Urothelium cell line (cell line): ENCODE measurements at places on chromosomes 7 and 10.
A peak's percentile ranks its signal among the peaks of the same experiment; 100 is the strongest.

DNA sequence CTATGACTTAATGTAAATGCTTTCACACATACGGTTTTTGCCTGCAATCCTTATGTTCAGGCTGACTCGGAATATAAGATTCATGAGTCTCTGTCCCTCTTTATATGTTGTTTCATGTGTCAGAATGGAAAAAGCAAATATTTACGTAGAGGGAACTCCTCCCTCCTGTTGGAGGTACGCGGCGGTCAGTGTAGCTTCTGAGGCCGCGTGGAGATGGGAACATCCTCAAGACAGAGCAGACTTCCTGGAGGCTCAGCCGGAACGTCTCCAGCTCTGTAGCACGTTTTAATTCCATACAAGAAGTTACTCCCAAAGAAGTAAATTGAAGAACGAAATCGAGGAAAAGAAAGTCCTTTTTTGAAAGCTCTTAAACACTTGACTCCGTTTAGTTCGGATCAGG lies 248.3 kb downstream of the EBF3 start:
- DNase-seq, result no peak

DNA sequence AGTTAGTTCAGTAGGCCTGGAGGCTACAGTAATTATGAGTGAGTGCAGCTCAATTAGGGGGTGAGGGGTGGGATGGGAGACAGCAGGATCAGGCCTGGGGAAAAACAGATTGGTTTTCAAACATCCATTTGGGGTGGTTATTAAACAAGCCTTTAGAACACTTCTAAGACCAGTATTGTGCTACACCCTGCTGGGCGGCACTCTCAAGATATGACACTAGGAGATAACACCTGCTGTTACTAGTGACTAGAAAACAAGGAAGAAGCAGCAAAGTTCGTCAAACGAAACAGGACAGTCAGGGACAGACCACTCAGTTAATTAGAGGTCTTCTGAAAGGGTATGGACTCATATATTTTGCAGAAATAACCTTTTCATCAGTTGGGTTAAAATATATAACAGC lies 353.6 kb downstream of the PTEN start:
- DNase-seq, result no peak

- DNase-seq, result peak; percentile 22
Measured at GRCh38 chr10:61592581-61592980, 70.1 kb upstream of the CABCOCO1 start.

GRCh38 chr10:103555712-103556111 lies 62.2 kb downstream of the NEURL1 start:
- no peak for DNase-seq

DNA sequence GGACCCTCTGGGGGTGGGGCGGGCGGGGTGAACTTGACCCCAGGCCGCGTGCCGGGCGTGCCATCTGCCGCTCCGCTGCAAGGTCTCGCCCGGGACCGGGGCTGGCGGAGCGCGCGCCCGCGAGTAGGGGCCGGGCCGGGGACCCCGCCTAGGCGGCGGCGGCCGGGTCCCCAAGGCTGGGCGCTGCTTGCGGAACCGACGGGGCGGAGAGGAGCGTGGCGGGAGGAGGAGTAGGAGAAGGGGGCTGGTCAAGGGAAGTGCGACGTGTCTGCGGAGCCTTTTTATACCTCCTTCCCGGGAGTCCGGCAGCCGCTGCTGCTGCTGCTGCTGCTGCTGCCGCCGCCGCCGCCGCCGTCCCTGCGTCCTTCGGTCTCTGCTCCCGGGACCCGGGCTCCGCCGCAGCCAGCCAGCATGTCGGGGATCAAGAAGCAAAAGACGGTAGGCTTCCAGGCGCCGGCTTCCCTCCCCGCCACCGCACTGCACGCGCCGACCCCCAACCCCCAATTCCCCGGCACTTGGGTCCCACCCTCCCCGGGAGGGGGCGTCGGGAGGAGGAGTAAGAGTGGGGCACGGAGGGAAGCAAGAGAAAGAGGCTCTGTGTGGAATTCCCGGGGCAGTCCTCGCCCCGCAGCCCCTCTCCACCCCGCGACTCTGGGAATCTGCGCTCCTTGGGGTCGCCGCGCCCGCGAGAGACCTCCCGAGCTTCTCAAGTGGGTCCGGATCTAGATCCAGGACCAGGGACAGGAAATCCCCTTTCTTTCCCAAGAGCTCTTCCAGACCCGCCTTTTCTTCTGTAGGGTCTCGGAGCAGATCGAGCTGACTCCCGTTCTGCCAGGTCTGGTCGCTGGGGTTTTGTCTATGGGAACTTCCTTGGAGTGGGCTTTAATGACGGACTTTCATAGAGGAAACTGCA lies at the start of gene PAPSS2:
PAPSS2 (plus strand) TSS at position 308 of the 913 bp plus-strand sequence; CDS start at position 412, 104 bp downstream.
- DNase-seq, result peak; percentile 58

DNA sequence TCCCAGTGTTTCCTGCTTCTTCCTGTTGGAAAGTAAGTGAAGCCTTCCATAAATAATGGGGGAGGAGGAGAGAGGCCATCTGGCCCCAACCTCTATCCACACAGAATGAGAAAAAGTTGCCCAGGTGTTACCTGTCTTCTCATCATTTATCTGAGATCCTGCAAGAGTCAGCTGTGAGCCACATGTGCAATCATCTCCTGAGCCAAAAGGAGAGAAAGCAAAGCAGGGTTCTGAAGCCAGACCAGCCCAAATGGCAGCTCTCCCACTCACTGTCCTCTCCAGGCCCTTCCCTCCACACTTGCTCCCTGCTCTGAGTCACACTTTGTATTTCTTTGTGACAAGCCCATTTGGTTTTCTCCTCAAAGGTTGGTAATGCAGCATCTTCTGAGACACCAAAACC lies 65.9 kb downstream of the FAM204A start:
- DNase-seq, result no peak

DNA sequence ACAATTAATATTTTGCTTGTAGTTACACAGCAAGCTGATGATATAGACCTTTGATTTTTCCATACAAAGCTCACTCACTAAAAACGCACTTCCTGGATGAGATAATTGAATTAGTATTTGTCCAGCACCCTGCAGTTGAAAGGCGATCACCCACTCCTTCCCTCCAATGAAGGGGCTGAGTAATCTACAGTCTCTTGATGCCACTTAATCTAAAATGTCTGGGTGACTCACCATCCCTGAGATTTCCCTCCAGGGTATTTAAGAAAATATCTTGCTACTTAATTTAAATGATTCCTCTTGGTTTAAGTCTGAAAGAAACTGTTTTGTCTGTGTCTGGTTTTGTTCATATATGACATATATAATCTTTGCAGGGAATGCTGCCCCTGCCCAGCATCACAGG lies 515.3 kb downstream of the GRID1 start:
- DNase-seq, result peak; percentile 37

DNA sequence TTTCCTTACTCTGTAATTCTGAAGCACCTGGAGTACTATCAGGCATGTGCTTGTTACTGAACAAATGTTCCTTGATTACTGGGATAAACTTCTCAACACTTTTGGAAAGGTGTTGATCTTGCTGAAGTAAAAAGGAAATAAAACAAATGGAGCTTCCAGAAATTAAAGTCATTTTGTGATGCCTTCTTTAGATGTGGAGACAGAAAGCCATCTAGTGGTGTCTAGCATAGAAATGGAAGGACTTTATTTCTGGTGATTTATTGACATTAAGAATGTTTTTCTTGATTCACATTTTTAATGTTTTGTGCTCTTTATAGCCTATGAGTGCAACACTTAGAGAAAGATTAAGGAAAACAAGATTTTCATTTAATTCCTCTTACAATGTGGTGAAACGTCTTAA lies 1.4 kb downstream of the SFR1 start:
- no peak for DNase-seq

DNA sequence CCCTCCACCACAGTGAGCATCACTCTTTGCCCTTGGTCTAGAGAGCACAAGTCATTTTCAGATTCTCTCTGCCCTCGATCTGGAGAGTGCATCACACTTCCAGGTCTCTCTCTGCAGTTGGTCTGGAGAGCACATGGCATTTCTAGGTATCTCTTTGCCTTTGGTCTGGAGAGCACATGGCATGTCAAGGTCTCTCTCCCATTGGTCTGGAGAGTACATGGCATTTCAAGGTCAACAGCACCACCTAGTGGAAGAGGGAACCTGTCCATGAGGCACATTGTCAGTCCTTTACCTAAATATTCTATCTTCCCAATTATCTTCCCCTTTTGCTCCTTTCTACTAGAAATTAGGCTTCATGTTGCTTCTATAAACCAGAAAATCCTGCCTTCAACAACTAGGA lies 1139.4 kb downstream of the XPNPEP1 start:
- DNase-seq, result peak; percentile 33

DNA sequence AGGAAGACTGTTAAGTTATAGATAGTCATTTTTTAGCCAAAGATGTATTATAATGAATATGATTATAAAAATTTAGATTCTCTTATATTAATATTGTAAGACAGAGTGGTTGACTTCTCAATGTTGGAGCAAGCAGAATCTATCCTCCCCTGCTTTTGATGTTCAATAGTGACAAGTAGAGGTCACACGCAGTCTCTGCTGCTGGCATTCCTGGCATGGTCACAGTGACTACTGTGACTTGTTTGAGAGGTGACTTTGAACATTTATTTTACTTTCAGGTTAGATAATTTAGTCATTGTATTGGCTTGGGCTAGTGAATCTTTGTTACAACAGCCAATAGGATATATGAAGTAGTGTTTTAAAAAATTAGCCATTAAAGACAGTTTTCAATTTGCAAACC lies 13.7 kb upstream of the CD36 start:
- no peak for DNase-seq

GRCh38 chr10:75542906-75543305 lies 111.5 kb downstream of the LRMDA start:
- no peak for DNase-seq

GRCh38 chr10:86282664-86283465 lies 83.7 kb downstream of the GRID1 start:
- DNase-seq, result no peak

DNA sequence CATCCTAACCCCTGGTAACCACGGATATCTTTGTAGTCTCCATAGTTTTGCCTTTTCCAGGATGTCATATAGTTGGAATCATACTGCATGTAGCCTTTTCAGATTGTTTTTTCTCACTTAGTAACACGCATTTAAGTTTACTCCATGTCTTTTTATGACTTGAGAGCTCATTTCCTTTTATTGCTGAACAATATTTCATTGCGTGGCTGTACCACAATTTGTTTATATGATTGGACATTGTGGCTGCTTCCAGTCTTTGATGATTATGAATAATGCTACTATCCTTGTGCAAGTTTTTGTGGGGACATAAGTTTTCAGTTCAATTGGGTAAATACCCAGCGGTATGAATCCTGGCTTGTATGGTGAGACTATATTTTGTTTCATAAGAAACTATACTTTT lies 60.8 kb downstream of the AOAH start:
- DNase-seq, result no peak

DNA sequence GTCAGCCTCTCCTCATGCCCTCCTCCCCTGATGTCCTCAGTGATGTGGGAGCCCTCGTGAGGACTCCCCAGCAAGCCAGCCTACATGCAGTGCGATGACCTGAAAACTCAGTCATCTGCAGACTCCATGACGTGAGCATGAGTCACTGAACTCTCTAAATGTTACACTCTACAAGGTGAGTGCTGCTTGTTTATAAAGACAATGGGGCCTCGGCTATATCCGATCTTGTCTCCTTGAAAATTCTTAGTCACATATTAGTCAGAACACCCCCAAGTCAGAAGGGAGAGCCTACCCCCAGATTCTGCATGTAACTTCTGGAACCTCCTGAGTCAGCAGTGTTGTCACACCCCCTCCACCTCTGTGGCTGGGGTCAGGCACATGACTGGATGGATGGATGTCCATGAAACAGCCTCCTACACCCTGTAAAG lies 673.8 kb downstream of the INHBA start:
- DNase-seq, result peak; percentile 82

DNA sequence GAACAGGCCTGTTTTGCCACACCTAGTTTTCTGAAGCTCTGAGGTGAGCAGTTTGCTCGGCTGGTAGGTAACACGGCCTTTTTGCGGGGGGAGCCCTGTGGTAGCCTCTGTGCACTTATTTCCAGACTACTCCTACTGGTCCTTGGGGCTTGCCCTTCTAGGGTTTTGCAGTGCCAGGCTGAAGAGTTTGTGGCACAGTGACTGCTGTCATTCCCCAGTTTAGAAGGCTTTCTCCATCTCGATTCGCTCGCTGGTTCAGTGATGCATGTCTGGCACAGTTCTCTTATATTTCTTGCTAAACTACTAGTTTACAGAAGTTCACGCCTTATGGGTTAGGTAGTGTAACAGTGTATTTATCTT lies 711 bp downstream of the KIF20B start:
- DNase-seq, result peak; percentile 7

DNA sequence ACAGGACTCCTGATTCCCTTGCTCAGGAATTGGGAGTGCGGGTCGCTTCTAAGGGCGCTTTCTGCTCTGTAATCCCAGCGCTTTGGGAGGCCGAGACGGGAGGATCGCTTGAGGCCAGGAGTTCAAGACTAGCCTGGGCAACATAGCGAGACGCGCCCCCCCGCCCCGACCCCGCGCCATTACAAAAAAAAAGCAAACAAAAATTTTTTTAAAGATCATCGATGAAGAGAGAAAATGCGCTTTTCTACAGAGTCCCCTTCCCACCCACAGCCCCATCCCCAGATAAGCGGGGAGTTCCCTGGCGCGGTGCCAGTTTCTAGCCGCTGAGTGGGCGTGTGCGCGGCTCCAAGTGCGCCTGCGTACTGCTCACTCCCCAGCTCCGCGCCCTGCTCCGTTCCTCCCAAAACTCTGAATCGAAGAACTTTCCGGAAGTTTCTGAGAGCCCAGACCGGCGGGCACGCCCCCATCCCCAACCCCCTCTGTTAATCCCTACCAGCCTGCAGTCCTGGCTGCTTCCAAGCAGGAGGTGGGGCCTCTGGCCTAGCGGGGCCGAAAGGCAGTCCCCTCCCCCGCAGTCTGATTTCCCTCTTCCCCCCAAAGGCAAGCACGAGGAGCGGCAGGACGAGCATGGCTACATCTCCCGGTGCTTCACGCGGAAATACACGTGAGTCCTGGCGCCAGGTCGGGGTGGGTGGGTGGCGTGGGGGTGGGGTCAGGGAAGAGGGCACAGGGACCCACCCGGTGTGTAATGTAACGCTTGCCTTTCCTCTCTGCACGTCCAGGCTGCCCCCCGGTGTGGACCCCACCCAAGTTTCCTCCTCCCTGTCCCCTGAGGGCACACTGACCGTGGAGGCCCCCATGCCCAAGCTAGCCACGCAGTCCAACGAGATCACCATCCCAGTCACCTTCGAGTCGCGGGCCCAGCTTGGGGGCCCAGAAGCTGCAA lies 1.0 kb downstream of the HSPB1 start:
- peak; percentile 87 for DNase-seq

GRCh38 chr10:61960396-61961120 lies 59.1 kb downstream of the ARID5B start:
- no peak for DNase-seq
